Activated CD4-positive, CD25-positive, alpha-beta regulatory T cell treated with anti-CD3 and anti-CD28 coated beads, Interleukin-2, amount 50 U/mL, for 24 hours (primary cell): ENCODE measurements at places on chromosomes 4 and X.

DNA sequence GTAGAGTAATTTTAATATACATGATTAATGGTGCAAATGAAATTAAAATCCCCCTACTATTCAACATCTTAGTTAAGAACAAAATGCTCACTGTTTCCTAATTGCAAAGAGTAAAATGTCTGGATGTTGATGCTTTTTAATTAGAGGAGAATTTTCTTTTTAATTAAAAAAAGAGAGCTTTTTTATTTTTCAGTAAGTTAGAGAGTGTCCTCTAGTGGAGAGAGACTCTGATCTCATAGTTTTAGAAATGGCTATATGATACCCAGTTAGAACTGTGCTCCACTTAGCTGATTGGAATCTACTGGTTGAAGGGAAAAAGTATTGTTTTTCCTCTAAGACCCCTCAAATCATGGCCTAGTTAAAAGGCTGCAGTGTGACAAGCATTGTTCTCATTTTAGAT, 312.0 kb upstream of the MAGEB2 start:
- no peak for ATAC-seq

GRCh38 chr4:168694667-168695066, 197.8 kb downstream of the PALLD start:
- ATAC-seq: peak; percentile 20

DNA sequence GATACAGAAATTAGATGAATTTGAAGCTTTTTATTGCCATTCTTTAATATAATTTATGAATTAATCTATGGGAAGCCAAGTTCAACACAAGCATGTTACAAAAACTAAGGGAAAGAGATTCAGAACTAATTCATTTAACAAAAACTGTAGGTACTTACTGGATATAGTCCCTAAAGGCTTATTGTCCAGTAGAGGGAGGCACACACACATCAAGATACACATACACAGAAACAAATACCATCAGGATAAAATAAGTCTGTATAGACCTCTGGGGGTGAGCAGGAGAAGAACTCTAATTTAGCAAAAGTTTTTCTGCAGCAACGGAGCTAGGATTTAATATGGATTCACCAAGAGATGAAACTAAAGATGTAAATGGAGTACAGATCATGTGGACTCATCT, 83.0 kb upstream of the IL13RA1 start:
- ATAC-seq: no peak

DNA sequence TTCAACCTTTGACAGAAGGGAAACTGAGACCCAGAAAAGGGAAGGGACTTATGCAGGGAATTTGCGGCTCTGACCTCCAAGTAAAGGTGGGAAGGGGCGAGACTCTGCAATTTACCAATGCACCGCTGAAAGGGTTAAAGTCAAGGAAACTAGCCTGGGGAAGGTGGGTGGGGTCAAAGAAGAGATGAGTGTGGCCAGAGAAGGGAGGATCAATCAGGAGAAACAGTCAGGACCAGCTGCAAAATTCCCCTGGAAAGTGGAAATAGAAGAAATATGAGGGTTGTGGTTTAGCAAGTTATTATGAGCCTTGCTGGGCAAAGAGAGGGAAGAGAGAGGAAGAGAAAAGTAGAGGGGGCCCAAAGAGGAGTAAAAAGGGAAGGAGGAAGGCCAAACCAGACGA, 30.5 kb downstream of the STARD8 start:
- no peak for ATAC-seq

- ATAC-seq: no peak
These were observed 40.6 kb upstream of the XPNPEP2 start for GRCh38 chrX:129698150-129698549.

DNA sequence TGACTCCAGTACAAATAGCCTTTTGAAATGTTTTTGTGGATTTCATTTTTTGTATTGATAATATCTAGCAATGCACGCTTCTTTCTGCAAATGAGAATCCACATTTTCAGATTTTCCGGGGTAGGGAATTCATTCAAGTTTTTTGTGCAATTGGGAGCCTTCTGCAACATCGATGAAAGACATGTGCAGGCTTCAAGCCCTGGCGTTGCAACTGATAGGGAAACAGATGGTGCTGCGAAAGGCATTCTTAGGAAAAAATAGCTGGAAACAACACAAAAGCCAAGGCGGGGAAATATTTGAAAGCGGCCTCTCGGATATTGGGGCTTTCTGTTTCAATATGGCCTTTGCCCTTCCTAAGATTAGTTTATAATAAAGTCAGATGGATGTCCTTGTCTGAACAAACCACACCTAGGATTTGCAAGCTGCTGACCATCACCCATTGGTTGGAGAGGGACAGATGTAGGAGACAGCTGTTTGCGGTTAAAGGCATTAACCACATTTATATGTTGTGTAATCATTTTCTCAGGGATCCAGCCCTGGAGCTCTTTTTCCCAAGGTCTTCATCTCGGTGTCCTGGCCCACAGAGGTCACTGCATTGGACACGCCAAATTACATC, 136.5 kb downstream of the PRKX start:
- ATAC-seq: no peak

DNA sequence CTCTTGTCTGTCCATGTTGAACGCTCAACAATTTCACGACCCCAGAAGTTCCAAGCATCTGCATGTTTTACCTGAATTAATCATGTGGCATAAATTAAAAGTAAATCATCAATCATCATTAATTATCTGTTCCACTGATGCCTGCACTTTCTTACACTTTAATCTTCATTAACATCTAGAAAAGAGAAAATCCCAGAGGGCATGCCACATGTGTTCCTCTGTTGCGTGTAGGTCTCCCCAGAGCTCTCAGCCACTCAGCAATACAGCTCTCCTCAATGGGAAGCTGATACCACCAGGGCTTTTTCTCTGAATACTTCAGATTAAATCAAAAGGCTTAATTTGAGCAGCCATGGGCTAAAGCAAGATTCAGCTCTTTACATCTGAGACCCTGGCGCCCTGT, 722.4 kb upstream of the TENM3 start:
- no peak for ATAC-seq

- ATAC-seq: no peak
These were observed 45.1 kb upstream of the SLC4A4 start for GRCh38 chr4:71293705-71294104.

DNA sequence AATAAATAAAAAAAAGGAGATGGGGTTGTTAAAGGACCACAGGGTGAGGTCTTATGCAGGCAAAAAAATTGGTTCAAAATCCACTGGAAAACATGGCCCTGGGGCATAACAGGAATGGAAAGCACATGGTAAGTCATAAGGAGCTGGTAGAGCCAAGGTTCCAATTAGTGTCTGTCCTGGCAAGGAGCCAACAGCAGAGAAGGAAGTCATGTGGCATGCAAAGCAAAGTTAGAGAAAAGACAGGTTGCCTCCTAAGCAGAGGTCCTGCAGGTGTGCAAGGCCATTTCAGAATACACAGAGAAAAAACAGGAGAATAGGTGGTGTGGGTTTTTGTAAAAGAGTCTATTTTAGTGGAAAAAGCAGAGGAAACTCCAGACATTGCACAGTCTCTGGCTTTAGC, 1881.7 kb downstream of the ARAP2 start:
- ATAC-seq: no peak

DNA sequence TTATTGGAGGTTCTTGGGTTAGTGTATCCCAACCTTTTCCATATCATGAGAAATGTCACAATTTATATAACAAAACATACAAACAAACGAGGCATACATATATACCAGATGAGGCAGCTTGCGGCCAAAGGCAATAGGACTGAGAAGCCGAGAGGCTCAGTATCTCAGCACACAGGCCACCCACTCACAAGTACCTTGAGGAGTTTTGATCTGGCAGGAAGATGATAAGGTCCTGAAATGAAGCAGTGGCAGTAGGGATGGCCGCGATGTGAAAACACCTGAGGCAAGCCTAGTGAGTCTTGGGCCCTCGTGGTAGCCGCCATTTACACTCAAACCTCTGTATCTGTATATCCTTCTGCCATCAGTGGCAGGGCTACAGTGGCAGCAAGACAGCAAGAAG, 55.3 kb upstream of the PRPS1 start:
- no peak for ATAC-seq

DNA sequence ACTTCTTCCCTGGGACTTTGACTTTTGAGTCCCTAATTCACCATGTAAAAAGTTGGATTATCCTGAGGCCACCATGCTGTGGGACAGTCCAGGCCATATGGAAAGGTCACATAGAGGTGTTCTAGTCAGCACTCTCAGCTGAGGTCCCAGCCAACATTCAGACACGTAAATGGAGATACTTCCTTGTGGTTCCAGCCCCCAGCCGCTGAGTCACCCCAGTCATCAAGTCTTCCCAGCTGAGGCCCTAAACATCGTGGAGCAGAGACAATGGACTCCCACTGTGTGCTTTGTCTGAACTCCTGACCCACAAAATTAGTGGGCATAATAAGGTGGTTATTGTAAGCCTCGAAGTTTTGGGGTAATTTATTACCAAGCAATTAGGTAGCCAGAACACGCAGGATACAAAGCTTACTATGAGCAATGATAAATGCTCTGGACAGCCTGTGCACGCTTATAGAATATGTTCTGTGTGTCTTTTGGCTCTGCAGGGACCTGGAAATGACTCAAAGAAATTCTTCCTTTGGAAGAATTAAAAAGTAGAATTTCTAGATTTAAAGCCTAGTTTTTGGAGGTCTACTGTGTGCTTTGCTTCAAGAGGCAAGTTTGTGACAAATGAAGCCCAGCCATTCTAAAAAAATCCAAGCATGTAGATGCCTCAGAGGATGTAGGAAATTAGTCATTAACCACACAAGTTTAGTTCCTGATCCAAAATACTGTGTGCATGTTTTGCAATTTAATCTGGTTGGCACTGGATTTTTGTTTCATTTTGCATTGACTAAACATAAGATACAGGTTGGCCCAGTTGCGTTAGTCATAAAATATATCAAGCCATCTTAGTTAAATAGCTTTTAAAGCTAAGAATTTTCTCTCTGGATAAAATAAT, 33.2 kb upstream of the SLC9A7 start:
- peak; percentile 69 for ATAC-seq

- no peak for ATAC-seq
These were observed 14.9 kb upstream of the PDE5A start for GRCh38 chr4:119643306-119644042.

GRCh38 chr4:138632856-138633579, 382.6 kb upstream of the NOCT start:
- no peak for ATAC-seq

- no peak for ATAC-seq
These were observed 41.6 kb downstream of the HMX1 start for GRCh38 chr4:8830056-8830455.

- no peak for ATAC-seq
These were observed 263.4 kb downstream of the GRIA3 start for GRCh38 chrX:123447506-123447905.

- ATAC-seq: no peak
These were observed 114.1 kb downstream of the MGST2 start for GRCh38 chr4:139779691-139780090.

DNA sequence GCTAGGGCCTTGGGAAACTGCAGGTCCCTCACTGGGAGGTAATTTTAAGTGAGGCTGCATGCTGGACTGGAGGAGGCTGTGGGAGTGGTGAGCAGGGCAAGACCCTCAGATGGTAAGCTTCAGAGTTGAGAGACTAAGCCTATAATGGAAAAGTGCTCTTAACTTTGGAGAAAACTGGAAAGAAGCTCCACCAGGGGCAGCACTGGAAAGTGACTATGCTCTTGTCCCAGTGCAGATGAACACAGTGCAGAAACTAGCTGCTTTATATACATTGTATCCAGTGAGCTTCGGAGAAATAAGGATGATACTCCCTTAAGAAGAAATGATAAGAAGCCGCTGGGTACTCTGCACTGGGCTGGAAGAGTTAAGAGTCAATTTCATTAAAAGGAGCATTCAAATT, 3.2 kb upstream of the MAGEB2 start:
- ATAC-seq: no peak

- ATAC-seq: no peak
These were observed 169.7 kb upstream of the SH3RF1 start for GRCh38 chr4:169440446-169440845.
